ENCODE measurements at places on chromosomes 6 and 20. TPM values are rescaled to one million over a fixed set of nuclear protein-coding genes. Genes with fewer than 3 reads are reported as not detected.

DNA sequence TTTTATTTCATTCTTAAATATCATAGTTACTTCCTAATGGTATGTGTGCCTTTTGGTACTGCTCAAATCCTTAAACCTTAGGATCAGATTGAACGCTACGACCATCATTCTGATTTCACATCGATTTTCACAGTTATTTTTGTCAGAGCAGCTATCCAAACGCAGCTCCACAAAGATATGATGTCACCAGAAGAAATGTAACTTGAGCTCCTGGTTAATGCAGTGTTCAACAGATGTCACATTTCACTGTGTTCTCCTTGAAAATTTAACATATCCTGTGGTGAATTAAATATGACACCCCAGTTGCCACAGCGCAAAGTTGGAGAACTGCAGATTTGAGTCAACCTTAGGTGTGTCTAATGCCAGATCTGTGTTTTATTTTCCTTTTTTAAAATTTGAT lies 81.4 kb downstream of the CTNNBL1 start:
- no peak for DNase-seq

- DNase-seq: no peak
Observed at GRCh38 chr6:94668876-94669275, 908.5 kb upstream of the MANEA start.

GRCh38 chr6:110055387-110055735 lies 77.2 kb downstream of the GPR6 start:
- no peak for DNase-seq

DNA sequence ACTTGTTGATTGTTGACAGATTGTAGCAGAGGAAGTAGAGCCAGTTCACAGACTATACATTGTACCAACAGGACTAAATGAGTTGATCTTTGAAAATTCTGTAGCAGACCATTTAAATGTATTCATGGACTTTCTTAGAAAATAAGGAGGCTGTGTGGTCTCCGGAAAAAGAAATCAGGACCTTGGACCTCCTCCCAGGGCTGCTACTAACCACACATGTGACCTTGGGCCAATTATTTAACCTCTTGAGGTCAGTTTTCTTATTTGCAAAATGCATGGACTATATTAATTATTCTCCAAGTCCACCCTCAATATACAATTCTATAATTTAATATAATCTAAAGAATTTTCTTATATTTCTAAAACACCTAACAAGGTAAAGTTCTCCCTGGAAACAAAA lies 492.0 kb upstream of the JAG1 start:
- DNase-seq: no peak

DNA sequence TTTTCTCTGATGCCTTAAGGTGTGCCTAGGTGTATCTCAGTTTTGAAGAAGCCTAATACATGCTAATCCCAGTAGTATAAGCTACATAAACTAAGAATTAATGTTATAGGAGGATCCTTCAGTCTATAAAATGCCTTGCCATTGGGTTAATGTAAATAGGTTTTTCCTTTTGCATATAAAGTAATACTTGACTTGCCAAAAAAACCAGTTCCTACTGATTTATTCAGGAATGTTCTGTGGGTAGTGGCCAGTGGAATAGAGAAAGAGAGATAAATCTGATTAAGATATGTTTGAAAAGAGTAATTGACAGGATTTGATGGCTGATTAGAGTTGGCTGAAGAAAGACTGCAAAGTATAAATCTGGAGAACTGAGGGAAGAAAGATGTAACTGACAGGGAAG lies 273.4 kb downstream of the ZFAND3 start:
- DNase-seq: no peak

- DNase-seq: no peak
Observed at GRCh38 chr6:8084586-8084985, 17.8 kb downstream of the EEF1E1 start.

The TSBP1 gene
- total RNA-seq: not detected

The ZSCAN31 gene
- 0.37 TPM for total RNA-seq

The DEFB124 gene
- not detected for total RNA-seq

The FAXC gene
- total RNA-seq: 0.07 TPM
